Posterior vena cava (tissue), 2 donors: ENCODE measurements at places on chromosomes 11 and 22.

DNA sequence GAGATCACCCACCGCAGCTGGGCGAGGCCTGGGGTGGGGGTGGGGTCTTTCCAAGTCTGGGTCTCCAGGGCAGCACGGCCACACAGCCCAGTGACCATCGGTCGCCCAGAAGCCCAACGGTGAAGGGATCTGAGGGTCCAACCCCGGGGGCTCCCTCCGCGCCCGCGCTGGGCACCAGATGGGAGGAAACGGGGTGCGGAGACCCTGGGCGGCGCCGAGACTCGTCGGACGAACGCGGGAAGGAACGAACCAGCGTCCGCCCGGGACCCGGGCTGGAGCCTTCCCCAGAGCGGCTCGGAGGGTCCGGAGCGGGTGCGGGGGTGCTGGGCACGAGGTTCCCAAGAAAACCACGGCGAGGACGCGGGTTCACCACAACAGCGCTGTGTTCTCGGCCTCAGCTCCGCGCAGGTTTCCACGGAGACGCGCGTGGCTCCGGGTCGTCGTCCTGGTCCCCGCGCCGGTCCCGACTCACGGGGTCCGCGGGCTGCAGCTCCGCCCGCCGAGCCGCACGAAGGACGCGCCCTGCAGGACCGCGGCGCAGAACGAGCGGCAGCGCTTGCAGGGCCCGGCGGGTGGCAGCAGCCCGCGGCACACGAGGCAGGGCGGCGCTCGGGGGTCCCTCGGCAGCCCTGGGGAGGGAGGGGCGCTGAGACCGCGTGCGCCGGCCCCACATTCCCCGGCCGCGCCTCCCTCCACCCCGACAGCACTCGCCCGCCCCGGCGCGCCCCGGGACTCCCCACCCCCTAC is 2.3 kb upstream of the IL17REL start:
- peak; percentile 82 for DNase-seq

DNA sequence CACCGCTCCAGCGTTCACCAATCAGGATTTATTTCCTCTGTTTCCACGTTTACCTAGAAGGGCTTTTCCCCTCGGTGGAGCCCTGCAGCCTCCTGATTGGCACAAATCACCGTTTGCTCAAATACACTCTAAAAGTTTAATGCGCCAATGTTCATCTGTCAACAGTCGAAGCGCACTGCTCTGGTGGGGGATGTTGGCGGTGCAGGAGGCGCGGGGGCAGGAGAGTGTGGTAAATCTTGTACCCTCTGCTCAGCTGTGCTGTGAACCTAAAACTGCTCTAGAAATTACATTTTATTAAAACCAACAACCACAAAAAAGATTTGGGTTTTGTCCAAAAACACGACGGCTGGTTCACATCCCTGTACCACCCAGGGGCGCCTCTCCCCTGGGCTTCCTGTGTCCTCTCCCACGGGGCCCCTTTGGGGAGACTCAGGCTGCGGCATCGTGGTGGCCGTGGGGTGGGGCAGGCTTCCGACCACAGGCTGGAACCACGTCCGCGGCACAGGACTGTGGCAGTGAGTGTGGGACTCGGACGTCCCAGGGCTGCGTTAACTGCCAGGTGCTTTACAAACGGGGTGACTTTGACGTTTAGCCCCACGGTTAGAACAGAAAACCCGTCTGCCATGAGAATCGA is 13.5 kb downstream of the TTLL8 start:
- peak; percentile 70 for DNase-seq

DNA sequence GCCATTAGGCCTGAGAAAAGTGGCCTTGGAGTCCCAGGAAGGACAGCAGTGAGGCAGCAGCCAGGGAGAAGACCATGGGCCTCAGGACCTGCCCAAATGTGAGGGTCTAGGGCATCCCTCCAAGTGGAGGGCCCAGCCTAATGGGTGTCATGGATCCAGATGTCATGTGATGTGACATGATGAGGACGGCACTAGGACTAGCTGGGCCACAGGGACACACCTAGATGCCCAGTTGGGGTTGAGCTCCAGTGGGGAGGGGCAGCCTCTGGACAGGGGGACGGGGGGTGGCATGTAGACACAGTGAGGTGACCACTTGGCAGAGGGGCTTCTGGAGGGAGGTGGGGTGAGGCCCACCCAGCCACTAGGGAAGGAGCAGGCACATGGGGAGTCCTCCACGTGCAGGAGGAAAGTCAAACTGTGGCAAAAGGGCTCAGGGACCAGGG is 5.4 kb downstream of the SCARF2 start:
- peak; percentile 48 for DNase-seq

- DNase-seq = no peak
Measured at GRCh38 chr11:44203270-44204043, 106.5 kb downstream of the ALX4 start.

- DNase-seq = no peak
Measured at GRCh38 chr11:37849706-37850105, 1251.7 kb upstream of the RAG2 start.

DNA sequence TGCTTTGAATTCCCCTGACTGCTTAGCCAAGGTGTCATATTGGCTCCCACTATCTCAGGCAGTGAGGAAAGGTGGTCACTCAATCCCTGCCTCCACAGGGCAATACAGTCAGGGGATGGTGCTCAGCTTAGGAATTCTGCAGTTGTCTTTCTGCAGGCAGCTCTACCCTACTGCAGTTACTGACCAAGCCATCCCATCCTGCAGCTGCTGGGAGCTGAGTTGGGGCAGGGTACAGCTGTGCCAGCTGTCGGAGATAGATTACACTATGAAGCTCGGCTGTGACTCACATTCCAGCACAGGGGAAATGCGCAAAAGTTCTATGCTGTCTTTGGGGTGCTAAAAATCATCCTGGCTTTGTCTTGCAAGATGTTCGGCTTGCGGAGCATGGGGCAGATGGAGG is 4.4 kb upstream of the DAGLA start:
- no peak for DNase-seq

- peak; percentile 90 for DNase-seq
Measured at GRCh38 chr11:5280582-5281102, 10.9 kb upstream of the HBE1 start.

GRCh38 chr11:30788849-30789248 is 202.7 kb upstream of the MPPED2 start:
- DNase-seq = no peak

DNA sequence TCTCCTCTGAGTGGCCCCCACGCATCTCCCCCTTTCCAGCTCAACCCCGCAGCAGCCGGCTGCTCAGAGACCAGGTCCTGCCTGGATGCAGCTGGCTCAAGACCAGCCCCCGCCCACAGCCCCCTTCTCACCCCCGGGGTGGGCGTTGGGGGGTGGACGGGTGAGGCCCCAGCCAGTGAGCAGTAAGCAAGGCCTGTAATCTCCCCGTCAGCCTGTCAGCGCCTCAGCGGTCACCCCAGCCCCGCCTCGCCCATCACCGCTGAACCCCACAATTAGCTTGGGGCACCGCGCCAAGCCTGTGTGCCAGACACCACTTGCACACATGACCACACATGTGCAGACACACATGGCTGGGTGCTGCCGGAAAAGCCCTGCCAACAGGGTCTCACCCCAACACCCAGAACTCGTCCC is 5.9 kb downstream of the PLXNB2 start:
- no peak for DNase-seq

DNA sequence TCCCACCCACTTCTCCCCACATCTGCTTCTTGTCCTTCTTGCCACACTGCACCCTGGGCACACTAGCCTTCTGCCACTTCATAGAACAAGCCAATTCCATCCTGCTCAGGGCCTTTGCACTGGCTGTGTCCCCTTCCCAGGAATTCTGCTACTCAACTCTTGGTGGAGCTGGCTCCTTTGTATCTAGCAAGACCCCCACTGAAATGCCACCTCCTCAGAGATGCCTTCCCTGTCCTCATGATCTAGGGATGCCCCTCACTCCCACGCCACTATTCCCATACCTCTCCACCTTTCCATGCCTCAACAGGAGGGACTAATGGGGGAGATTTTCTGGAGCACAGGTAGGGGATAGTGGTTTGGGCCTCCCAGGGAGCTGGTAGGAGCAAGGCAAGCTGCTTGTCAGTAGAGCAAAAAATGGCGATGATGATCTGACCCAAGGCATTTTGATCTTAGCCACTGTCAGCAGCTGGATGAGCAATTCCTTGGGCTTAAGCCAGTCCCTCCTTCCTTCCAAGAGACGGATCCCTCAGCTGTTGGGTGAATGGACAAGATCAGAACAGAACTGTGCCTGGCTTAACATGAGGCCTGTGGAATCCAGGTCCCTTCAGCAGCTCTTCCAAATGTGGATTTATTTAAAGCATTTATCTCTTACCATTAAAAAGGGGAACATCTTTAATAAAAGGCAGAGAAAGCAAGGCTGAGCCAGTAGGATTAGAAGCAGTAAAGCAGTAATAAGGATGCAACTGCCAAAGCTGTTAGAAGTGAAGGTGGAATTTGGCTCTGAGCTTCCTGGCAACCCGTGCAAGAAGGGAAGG is 4.0 kb upstream of the PRDM11 start:
- DNase-seq = no peak

DNA sequence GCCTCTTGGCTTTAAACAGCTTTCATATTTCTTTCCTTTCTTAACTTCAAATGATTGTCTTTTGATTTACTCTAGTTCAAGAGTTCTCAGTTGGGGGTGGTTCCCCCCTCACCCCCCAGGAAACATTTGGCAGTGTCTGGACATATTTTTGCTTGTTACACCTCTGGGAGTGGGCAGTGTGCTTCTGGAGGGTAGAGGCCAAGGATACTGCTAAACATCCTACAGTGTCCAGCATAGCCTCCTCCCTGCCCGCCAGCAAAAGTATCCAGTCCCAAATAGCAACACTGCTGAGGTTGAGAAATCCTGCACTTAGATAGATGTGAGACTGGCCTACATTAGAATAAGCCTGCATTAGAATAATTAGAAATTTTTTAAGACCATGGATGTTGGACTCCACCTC is 3.2 kb downstream of the PPP6R3 start:
- no peak for DNase-seq

DNA sequence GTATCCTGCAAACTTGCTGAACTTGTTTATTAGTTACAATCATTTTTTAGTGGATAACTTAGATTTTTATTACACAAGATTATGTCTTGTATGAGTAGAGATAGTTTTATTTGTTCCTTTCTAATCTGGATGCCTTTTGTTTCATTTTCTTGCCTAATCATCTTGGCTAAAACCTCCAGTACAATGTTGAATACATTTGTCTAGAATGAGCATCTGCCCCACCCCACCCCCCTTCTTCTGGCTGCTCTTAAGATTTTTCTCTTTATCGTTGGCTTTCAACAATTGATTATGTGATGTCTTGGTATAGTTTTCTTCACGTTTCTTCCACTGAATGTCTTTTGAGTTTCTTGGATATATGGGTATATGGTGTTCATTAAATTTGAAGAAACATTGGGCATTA is 37.3 kb upstream of the TUB start:
- no peak for DNase-seq

- DNase-seq = no peak
Measured at GRCh38 chr11:43392713-43393112, 34.0 kb downstream of the TTC17 start.

GRCh38 chr11:78277314-78277994 is 88.7 kb downstream of the USP35 start:
- no peak for DNase-seq
